ENCODE measurements at places on chromosomes 16 and 17. TPM values are rescaled to one million over a fixed set of nuclear protein-coding genes. Genes with fewer than 3 reads are reported as not detected.

JPH3 gene
- total RNA-seq = 0.14 TPM

PRR35 gene
- not detected for total RNA-seq

MYL11 gene
- total RNA-seq = not detected

CLCN7 gene
- total RNA-seq = 45.3 TPM

MRPL12 gene
- total RNA-seq = 157 TPM

TBC1D26 gene
- not detected for total RNA-seq

CCL2 gene
- 24.3 TPM for total RNA-seq

SAMD14 gene
- 1.6 TPM for total RNA-seq

TSPAN10 gene
- total RNA-seq = 0.30 TPM

CSH2 gene
- not detected for total RNA-seq

DPEP1 gene
- not detected for total RNA-seq

FNDC8 gene
- not detected for total RNA-seq

TPPP3 gene
- total RNA-seq = 15.5 TPM

HOXB7 gene
- total RNA-seq = 0.16 TPM

KRTAP4-3 gene
- total RNA-seq = not detected

HIC1 gene
- total RNA-seq = 23.5 TPM

SOX8 gene
- 0.96 TPM for total RNA-seq

CASKIN1 gene
- 4.0 TPM for total RNA-seq

KCNJ12 gene
- 12.3 TPM for total RNA-seq

C1QBP gene
- total RNA-seq = 124 TPM

NKD1 gene
- 1.5 TPM for total RNA-seq

CIITA gene
- 9.4 TPM for total RNA-seq

PRSS53 gene
- 1.2 TPM for total RNA-seq

TBC1D3C gene
- total RNA-seq = not detected

SCARF1 gene
- 12.2 TPM for total RNA-seq

KCNH4 gene
- total RNA-seq = 0.16 TPM

ZPBP2 gene
- not detected for total RNA-seq

FZD2 gene
- total RNA-seq = 4.0 TPM

FBXO39 gene
- not detected for total RNA-seq

P4HB gene
- 267 TPM for total RNA-seq

TEKT5 gene
- total RNA-seq = not detected

TMC8 gene
- 1.3 TPM for total RNA-seq

KCNJ18 gene
- not detected for total RNA-seq

CDR2L gene
- 17.4 TPM for total RNA-seq
